Activated CD8-positive, alpha-beta memory T cell treated with anti-CD3 and anti-CD28 coated beads for 1 hour (primary cell): ENCODE measurements at places on chromosomes 4 and X.

- DNase-seq: no peak
These were observed 21.2 kb upstream of the UGT8 start for GRCh38 chr4:114577386-114577785.

DNA sequence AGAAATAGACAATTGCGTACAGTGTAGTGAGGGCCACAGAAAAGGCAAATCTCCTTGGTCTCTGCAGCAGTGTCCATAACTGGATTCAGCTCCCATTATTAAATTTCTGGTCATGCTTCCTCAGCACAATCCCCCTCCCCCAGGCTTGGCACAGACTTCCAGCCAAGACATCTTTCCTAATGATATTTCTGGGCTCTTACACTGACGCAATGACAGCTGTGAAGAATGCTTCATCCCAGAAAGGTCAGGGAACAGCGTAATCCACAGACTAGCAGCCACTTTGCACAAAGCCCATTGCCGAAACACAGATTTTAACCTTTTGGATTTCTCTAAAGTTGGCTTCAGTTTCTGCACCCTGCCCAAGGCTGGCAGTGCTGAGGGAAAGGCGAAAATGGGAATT is 597.6 kb upstream of the CPEB2 start:
- no peak for DNase-seq

- DNase-seq: no peak
These were observed 2068.9 kb downstream of the PCDH7 start for GRCh38 chr4:32789026-32789608.

GRCh38 chr4:142752202-142752786 is 93.8 kb downstream of the INPP4B start:
- DNase-seq: no peak

GRCh38 chr4:41394481-41394894 is 137.8 kb downstream of the UCHL1 start:
- DNase-seq: no peak

DNA sequence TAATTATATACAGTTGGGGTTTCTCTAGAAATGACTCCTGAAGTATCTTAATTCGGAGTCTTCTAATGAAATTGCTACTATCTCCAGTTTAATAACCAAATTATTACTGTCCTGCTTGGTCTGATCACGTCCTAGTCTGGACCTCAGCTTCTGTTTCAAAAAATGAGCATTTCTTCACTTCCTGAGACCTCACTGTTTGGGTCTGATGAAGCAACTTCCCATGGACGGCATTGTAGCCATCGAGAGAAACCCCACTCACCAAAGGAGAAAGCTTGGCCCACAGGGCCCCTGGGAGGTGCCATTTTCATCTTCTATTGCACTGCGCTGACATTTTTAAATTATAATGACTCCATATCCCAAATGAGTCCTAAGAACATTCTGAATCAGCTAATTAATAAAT is 178.0 kb downstream of the MGST2 start:
- DNase-seq: no peak

DNA sequence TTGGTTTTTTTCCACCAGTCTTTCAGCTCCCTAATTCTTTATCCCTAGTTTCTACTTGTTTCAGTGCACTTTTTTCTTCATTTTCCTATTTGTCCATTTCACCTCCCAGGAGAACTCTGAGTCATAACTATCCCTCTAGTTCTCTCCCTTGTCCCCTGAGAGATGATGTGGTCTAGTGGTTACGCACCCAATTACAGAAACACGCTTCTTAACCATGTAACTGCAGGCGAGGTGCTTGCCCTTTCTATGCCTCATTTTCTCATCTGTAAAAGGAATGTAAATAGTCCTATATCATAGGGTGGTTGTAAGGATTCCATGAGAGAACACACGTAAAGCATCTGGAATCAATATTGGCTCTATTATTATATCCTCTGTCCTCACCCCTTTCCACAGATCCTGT is 8.8 kb upstream of the GRPR start:
- no peak for DNase-seq

DNA sequence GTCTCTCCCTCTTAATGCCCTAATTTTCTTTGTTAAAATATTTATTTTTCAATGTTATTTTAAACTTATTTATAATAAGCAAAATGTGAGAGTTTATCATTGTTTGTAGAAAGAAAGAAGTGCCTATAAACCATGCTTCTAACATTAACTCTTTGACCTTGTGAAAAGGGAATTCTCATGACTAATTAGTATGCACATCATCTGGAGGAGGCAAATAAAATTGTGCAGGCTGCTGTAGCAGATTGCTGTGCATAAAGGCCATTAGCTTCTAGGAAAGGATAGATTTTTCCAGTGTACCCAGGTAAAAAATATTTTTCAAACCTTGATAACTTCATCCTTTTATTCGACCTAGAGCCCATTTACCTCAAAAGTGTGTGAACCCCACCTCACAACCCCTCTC is 84.6 kb upstream of the GUCY1A1 start:
- DNase-seq: no peak

DNA sequence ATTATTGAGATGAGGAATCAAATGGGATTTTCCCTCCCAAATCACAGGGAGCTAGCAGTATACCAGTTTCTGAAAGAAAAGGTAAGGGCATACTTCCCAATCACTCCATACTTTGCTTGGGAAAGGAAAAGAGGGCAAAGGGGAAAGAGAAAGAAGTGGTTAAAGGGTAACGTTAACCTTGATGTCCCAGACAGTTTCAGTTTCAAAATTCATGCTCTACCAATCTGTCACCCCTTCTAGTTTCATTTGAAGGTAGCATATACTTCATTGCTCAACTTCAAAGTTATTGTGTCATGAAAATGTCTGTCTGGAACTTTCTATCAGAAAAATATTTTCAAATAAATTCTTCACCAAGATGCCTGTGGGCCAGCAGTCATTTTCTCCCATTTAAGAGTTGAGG is 16.0 kb downstream of the TNMD start:
- no peak for DNase-seq

GRCh38 chr4:72893354-72894066 is 176.0 kb downstream of the COX18 start:
- DNase-seq: no peak

DNA sequence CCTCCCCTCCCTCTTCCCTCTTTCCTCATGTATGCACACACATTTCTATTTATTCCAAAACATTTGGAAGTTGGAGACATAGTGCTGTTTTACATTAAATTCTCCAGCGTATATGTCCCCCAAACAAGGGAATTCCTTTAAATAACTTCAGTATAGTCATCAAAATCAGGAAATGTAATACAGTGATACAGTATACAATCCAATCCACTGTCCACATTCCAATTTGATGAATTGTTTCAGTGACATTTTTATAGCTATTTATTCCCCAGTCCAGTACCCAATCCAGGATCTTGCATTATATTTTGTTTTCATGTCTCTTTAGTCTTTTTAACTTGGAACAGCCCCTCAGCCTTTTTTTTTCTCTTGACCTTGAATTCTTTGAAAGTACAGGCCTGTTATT is 233.0 kb downstream of the DKK2 start:
- DNase-seq: no peak

GRCh38 chrX:8729811-8730210 is 2.1 kb downstream of the ANOS1 start:
- DNase-seq: no peak

DNA sequence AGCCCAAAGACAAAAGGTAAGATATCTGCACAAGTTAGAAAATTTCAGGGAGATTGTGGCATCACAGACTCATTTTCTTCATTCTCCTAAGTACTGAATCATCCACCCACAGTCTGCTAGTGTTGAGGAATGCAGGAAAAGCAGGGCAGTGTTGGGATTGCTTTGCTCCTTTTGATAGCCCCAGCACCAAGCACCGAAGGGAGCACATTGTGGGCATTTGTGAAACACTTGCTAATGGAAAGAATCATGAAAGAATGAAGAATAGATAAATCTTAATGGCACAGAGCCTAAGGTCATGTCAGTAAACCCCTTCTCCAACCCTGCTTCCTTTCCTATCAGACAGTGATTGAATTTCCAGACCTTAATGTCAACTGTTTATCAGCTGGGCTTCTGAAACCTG is 103.1 kb upstream of the GPRIN3 start:
- DNase-seq: no peak

- DNase-seq: no peak
These were observed 1.8 kb downstream of the CPZ start for GRCh38 chr4:8594097-8595038.

DNA sequence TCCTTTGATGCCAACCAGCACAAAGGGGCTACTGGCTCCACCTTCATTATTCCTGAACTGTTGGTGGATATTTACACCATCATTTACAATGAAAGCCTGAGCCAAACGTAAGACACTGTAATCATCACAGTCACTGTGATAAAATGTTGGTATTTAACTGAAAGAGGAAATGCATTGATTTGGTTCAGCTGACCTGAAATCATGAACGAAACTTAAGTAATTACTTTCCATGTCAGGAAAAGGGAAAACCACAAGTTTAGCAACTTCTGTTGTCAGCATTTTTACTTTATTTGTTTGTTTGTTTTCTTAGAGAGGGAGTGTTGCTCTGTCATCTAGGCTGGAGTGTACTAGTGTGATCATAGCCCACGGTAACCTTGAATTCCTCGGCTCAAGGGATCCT is 247.8 kb upstream of the FAM47A start:
- DNase-seq: no peak

- no peak for DNase-seq
These were observed 120.3 kb upstream of the AFF2 start for GRCh38 chrX:148380107-148380506.

- DNase-seq: no peak
These were observed 194.4 kb upstream of the LDB2 start for GRCh38 chr4:17092736-17093437.

GRCh38 chrX:75596178-75596577 is 73.3 kb upstream of the ZDHHC15 start:
- DNase-seq: no peak

DNA sequence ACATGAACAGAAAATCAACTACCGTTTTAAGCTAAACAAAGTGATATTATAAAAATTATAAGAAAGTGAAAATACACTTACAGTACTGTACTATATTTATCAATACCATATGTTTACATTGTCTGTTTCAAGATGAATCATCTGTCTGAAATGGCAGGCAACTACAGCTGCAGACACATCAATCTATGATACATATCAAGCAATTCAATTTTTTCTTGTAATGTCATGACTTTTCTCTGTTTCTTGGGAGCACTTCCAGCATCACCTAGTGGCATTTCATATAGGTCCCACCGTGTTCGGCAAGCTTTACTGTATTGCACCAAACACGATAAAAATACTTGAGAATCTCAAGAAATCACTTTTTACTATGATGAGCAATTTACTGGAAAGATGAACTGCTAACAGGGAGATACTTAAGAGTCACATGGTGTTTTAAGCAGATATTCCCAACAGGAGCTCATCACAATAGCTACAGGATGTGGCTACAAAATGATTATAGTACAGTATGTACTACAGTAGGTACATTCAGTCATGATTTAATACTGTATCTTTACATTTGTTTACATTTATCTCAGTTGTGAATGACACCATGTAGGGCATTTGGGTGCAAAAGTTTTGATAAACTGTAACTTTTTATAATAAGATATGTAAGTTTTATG is 207.4 kb downstream of the ADAM29 start:
- no peak for DNase-seq

DNA sequence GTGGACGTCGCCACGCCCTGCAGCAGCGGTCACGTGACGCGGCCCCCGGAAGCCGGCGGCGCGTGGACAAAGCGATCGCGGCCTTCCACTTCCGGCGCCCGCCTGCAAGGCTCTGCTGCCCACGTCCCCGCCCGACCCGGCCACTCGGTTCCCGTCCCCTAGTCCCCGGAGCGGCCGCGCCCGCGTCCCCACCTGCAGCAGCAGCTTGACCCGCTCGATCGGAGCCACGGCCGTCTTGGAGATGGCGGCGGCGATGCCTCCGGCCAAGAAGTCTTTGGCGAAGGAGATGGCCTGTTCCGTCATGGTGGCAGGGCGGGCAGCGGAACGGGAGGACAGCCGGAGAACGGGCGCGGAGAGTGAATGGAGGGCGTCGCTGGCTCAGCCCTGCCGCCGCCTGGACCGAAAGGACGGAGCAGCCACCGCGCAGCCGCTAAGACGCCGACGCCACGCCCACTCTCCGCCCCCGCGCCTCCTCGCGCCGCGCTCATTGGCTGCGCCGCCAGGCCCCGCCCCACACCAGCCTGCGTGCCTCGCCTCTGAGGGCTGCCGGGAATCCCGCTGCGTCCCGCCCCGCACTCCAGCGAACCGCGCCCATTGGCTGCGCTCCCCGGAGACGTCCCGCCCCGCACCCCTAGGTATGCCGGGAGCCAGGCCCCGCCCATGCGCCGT is at the start of gene SLC25A6:
SLC25A6 (minus strand) TSS at position 407 of the 669 bp plus-strand sequence; CDS start at position 303, 104 bp downstream.
- peak; percentile 100 for DNase-seq

DNA sequence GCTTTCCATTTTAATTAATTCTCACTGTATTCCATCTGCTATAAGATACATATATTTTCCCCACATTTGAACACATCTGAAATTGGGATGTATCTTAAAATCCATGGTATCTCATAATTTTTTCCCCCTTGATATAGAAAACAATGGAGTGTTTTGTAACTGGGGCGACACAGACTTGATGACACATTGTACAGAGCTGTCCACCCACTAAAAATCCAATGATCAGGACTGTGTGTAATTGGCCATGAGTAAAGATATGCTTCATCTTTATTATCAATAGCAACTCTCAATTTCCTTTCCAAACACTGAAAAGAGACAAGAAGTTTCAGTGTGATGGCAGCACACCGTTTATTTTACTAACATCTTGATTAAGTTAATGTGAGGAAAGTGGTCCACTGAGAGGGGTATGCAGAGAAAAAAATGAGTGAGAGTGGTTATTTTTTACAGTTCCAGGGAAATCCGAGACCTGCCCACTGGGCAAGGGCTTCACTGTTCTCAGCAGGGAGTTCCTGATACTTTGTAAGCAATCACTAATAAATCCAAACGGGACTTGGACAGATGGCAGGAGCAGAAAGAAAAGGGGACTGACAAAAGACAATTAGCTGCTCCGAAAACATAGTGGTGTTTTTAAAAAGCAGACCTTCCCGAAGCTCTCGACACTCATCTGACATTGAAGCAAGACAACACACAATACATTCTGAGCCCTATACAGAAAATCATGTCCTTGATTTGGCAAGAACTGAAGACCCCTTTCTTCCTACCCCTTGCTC is 149.4 kb downstream of the TSPAN5 start:
- DNase-seq: no peak

DNA sequence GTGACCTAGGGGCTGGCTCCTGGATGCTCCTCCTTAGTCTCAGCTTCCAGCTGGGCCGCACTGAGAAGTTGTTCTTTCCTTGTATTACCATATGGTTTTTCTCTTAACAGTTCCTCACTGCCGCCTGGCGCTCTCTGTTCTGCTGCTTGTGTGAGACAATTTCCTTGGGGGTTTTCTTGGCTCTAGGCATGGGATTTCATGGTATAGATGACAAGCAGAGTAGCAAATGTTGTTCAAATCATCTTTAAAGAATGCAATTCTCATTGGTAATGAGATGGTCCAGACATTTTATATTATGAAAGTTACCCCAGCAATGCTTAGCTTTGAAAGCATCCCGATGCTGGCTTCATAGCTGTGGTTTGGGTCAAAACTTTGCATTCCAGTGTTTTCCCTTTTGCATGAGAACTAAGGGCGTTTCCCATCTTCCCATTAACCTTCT is 37.6 kb downstream of the SEPTIN11 start:
- DNase-seq: no peak

- DNase-seq: no peak
These were observed 101.7 kb downstream of the CHIC2 start for GRCh38 chr4:53962516-53963225.
